ENCODE measurements at places on chromosomes 1 and 21. TPM values are rescaled to one million over a fixed set of nuclear protein-coding genes. Genes with fewer than 3 reads are reported as not detected.

SLC27A3 gene
- total RNA-seq, result 6.9 TPM

- peak; percentile 15 for DNase-seq
Measured at GRCh38 chr1:88462488-88463261, 221.4 kb upstream of the PKN2 start.

GRCh38 chr1:107940701-107941100 lies 24.3 kb downstream of the VAV3 start:
- DNase-seq, result no peak

DNA sequence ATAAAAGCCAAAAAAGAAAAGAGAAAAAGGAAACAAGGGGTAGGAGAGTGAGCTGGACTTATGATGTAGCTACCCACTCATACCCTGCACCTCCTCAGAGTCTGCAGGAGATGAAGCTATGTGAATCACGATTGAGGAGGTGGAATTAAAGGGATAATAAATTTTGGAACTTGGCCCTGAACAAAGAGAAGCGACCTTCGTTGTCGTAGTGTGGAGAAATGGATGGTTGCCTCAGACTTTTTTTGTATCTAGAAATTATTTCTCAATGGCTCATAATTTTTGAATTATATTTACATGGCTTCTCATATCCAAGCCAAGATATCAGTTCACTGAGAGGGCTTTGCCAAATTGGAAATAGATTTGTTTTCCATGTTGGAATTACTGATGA lies 37.8 kb upstream of the SIPA1L2 start:
- DNase-seq, result no peak

DNAH14 gene
- total RNA-seq, result 13.5 TPM

GRCh38 chr1:157166590-157166989 lies 28.4 kb upstream of the ETV3 start:
- no peak for DNase-seq

KIF21B gene
- 0.32 TPM for total RNA-seq

GRCh38 chr1:245278846-245279245 lies 124.1 kb downstream of the KIF26B start:
- no peak for DNase-seq

TGFB2 gene
- 28.0 TPM for total RNA-seq

GRCh38 chr1:73909043-73909562 lies 288.9 kb downstream of the LRRIQ3 start:
- no peak for DNase-seq

DNA sequence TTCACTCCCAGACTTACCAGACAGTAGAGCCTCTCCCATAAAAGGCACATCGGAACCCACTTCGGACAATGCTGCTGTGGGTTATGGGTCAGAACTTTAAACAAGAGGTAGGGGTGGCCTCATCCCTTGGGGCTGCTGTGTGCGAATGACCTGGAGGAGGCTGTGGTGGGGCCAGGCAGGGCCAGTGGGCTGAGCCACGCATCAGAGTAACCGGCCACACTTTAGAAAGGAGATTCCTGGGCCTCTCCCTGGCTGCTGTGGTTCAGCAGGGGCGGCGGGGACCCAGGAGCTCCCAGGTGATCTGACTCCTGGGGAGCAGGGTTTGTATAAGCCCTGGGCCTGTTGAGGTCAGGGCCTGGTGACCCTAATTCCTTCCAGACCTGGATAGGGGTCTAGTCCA lies 110.2 kb upstream of the C1orf174 start:
- DNase-seq, result no peak

DNA sequence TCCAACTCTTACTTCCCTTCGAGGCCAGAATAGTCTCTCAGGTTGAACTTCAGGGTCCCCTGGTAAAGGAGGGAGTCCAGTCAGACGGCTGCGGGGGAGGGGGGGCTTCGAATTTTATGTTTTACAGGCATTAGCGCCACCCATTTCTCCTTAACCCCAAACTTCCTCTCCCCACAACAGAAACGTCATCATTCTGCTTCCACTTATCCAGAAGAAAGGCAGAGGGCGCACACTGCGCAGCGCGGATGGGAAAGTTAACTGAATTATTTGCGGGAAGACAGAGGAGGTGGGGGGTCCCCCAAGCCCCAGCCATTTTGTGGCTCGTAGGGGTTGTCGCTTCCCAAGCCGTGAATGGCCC lies 529 bp upstream of the PRMT2 start:
- peak; percentile 91 for DNase-seq

- no peak for DNase-seq
Measured at GRCh38 chr21:16055014-16055413, 325.2 kb downstream of the USP25 start.

TNFRSF8 gene
- under 0.01 TPM for total RNA-seq

CELA2A gene
- total RNA-seq, result not detected

DNA sequence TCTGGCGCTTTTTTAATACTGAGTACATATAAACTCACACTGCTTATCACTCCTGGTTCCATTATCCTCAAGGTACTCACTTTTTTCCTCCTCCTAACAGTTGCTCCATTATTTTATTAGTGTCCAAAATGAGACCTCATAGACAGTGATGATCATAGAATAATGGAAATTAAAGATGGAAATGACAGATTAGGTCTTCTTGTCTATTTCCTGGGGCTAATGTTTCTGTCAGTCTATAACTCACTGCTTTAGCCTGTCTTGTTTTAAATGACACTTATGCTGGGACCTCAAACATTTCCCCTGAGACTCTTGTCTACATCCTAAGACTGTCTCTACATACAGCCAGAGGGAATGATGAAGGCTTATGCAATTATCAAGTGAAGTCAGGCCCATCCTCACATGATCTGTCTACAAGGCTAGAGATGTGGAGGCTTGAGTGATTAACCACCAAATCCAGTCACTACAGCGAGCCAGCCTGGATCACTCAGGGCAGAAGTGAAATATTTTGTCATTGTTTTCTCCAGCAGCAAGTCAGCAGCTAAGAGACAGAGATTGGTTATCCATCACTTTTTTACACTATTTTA lies 152.1 kb downstream of the ASTN1 start:
- no peak for DNase-seq

DNA sequence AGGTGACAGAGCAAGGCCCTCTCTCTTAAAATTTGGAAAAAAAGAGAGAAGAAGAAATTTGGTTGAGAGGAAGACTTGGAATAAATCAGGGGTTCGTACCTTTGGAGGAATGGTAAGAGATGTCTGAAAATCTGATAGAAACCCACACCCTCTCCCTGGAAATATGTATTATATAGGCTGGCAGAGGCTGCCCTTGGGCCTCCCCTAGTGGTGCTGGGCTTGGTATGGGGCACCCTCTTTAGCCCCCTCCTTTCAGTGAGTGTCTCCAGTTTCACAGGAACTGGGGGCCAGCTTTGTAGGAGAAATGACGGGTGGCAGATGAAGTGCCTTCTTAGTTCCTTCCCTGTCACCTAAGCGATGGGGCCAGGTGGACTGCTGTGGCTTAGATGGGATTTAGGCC lies 82.9 kb upstream of the SLC2A1 start:
- DNase-seq, result no peak

DNA sequence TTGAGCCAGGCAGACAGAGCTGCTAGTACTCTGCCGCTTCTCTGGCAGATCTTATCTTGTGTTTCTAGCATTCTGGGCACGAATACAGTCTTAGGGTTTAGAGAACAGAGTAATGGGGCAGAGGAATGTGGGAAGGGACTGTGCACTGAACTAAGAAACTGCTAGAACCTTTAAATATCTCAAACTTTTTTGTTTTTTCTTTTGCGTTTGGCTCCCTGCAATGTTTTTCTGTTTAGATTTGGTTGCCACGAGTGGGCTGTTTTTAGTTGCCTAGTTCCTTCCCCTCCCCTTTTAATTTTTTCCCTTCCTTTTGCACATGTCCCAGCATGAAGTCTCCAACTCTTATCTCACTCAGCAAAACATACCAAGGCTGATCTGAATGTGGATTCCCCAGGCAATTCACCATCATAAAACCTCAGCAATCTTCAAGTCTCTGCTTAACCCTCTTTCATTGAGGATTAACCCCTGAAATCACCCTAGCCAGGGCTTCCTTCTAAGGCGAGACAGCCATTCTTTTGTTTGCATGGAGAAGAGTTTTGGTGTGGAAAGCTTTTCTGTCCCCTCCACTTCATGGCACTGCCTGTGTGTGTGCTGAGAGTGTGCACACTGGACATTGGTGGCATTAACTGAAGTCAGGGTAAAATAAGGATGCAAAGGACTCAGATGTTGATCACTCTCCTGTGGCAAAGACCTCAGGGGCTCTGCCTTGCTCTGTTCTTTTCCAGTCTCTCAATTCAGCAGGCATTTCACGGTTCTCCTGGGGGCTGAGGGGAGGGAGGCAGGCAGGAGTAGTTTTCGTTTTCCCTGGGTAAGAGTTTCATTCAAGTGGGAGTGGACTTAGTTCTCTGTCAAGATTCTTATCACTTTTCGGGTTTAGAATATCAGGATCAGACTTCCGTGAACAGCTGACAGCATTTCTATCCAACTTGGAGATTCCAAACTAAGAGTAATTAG lies 2.8 kb upstream of the ATF3 start:
- no peak for DNase-seq

DNA sequence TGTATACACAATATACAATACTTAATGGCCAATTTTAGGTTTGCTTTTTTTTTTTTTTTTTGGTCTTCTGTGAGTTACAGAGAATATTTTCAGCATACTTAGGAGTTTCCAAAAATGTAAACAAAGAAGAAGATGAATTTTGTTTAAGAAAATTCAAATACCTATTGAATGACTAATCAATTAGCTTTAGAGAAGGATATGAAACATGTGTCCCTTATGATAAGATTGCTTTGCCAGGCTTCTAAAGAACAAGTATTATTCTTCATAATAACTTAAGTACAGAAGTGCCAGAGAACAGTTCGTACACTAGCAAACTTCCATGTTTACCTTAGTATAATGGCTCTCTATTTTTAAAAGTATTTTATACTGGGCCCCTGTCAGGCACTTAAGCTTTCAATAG lies 1191.0 kb upstream of the NCAM2 start:
- DNase-seq, result no peak

- no peak for DNase-seq
Measured at GRCh38 chr1:35046730-35047129, 15.0 kb upstream of the ZMYM6 start.

KRTAP10-4 gene
- total RNA-seq, result not detected

DNA sequence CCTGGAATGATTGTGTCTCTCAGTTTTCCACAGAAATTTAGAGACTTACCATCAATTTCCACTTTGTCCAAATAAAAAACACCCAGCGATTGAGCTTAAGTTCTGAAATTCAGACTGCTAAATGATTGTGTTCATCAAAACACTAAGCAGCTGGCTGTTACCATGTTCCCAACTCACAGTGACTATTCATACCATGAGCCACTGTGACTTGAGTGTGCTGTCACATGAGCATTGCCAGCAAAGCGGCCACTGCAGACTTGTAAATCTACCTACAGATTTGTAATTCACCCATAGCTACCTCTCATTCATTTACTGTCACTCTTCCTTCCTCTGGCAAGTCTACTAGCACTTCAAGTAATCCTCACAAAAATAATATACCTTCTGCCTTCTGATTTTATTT lies 17.2 kb upstream of the PRKAB2 start:
- DNase-seq, result no peak

ADCY10 gene
- total RNA-seq, result not detected

DNA sequence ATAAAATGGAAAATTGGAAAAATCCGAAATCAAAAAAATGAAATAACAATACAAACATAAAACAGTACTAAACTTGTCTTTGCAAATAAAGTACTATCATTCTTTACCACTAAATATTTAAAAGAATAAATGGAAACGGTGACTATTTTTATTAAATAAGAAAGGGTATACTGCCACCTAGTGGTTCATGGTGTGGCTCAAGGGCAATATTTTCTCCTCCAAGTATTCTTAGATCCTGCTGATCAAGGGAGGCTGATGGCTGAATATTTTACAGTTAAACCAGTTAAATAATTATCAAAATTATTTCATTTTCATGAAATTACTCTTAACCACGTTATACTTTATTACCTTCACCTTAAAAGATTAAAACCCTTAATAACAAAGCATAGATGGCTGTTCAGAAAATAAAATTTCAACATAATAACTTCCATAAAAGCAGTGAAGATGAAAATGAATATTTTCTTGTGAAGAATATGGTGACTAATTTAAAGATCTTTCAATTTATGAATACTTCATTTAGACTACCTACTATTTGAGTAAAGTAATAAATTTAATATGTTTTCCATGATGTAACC lies 1793.9 kb downstream of the NCAM2 start:
- peak; percentile 45 for DNase-seq

SPRR2A gene
- total RNA-seq, result not detected

DNA sequence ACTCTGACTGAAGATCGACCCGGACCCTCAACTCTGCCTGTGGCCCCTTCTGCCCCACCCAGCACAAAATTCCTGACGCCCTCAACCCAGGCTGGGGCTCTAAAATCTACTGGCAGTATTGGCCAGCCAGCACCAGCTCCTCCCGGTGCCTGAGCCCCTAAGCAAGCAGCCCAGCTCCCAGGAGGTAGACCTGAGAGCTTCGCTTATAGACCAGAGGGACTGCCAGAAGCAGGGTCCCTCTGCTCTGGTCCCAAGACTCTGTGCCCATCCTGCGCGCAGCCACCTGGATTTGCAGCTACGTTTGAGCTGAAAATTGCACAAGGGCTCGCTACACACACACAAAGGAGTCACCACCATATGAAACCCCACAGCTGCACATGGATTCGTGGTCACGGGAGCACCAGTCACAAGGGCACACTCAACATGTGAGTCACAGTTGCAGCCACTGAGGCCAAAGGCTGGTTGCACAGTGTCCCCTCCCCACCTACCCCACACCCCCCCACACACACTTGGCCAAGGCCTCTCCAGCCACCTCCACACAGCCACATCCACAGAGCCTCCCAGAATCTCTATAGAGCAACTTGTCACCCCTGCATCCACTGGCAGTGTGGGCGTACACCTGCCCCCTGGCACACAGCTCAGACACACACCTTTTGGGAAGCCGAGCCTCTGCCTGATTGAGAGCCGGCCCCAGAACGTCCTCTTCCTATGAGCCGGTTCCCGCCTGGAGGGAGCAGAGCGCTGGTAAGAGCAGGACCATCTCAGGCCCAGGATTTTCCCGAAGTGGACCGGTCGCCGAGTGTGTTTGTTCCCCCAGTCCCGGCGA lies 1.1 kb upstream of the DMBX1 start:
- no peak for DNase-seq

FGR gene
- not detected for total RNA-seq

GRCh38 chr1:96967311-96967710 lies 245.7 kb downstream of the PTBP2 start:
- no peak for DNase-seq

CD52 gene
- not detected for total RNA-seq

DNA sequence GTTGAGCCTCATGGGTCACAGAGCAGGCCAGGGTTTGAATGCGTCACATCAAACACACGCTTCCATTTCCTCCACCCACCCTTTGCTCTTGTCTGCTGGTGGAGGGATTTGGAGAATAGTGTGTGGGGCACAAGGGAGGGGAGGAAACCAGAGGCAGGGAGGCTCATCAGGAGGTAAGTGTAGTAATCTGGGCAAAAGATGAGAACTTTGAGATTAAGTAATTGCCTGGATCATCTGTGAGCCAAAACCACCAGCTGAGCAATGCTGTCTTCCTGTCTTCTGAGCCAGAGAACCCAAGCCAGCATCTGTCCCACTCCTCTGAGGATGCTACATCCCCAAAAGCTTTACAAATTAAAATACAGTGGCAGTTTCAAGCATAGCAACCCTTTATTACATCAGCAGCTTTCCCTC lies 45.2 kb downstream of the C8B start:
- DNase-seq, result no peak
